ENCODE measurements at places on chromosomes 11 and 22.

GRCh38 chr11:119873761-119874421 is 144.9 kb upstream of the NECTIN1 start:
- DNase-seq, result no peak

GRCh38 chr22:50545522-50546325 is at the start of gene KLHDC7B:
Gene KLHDC7B (plus strand): TSS chr22:50545899. CDS start chr22:50546244, 345 bp downstream.
- no peak for DNase-seq

DNA sequence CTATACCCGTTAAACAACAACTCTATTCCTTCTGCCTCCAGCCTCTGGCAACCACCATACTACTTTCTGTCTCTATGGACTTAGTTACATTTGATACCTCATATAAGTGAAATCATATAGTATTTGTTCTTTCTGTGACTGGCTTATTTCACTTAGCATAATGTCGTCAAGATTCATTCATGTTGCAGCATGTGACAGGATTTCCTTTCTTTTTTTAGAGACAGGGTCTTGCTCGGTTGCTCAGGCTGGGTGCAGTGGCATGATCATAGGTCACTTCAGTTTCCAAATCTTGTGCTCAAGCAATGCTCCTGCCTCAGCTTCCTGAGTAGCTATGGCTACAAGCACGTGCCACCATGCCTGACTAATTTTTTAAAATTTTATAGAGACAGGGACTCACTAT is 29.4 kb upstream of the SORL1 start:
- peak; percentile 65 for DNase-seq

DNA sequence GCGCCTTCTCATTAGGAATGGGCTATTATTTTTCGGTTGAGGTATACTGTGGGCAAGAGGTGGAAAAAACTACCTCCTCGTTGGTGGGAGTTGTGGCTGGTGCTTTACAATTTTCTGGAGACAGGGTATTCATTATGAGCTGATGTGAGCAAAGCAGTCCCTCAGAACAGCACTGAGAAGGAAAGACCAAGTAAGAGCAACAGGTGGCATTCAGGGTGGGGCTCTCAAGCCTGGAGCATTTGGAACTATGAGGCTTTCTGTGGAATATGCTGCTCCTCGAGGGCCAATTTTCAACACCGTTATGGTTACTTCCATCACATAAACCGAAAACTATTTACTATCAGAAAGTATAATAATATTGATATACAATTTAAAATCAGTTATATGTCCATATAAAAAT is 3.7 kb downstream of the SNX19 start:
- DNase-seq, result no peak

- no peak for DNase-seq
Observed at GRCh38 chr11:128216198-128216597, 371.2 kb downstream of the ETS1 start.

DNA sequence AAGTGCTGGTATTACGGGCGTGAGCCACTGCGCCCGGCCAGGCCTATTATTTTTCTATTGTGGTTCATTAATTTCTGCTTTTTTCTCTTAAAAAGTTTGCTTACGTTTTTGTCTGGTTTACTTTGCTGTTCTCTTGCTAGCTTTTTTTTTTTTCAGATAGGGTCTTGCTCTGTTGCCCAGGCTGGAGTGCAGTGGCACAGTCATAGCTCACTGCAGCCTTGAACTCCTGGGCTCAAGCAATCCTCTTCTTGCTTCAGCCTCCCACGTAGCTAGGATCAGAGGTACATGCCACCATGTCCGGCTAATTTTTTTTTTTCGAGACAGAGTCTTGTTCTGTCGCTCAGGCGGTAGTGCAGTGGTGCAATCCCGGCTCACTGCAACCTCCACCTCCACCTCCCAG is 18.7 kb downstream of the F2 start:
- DNase-seq, result no peak

GRCh38 chr22:26416670-26417276 is 12.3 kb upstream of the ASPHD2 start:
- no peak for DNase-seq

DNA sequence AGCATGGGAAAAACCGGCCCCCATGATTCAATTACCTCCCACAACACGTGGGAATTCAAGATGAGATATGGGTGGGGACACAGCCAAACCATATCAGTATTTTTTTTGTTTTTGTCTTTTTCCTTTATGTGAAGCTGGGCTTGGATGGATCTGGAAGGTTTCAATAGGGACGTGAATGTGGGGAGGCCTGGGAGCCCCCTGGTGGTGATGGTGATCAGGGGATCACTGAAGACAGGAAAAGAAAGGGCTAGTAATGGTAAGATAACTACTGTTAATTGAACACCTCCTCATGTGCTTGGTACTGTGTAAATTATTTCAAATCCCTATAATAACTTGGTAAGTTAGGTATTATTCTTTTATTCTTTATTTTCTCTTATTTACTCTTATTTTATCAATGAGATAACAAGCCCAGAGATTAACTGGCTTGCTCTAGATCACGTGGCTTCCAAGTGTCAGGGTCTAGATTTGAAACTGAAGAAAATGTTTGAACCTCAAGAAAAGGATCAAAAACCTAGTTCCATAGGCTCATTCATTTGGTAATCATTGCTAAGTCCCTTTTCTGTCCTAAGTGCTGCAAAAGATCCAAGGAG is 364.2 kb downstream of the TENM4 start:
- DNase-seq, result no peak

DNA sequence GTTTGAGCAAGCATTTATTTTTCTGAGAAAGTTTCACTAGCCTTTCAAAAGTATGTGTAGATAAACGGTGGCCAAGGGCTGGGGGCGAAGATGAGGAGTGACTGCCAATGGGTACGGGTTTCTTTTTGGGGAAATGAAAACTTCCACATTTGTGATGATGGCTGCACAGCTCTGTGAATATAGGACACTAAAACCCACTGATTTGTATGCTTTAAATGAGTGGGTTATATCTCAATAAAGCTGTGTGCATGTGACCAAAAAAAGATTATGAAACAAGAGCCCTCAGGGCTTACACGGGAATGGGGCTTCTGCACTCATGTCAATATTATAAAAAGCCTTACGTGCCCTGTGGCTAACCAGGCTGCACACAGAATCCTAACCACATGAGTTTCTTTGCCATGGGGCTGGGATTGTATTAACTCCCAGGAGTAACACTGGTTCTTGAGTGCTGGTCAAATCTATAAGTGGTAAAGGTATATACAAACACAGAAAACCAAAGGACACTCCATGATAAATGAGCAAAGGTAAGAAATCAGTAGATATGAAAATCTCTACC is 31.3 kb downstream of the ABCC8 start:
- no peak for DNase-seq

DNA sequence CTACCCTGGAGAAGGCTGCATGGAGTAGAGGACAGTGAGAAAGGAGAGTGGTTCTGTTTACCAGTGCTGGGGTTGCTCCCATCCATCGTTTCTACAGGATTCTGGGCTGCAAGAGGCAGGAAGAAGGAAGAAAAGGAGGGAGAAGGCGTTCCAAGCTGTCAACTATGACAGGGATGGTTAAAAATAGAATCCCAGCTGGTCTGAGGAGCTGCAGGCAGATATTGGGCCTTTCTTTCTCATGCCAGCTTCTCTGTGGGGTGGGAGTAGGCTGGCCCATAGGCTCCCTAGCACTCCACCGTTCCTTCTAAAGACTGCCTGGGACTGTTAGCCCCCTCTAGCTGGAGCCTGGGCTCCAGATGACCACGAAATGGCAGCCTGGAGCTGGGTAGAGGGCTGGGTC is 13.6 kb downstream of the CCKBR start:
- DNase-seq, result no peak

DNA sequence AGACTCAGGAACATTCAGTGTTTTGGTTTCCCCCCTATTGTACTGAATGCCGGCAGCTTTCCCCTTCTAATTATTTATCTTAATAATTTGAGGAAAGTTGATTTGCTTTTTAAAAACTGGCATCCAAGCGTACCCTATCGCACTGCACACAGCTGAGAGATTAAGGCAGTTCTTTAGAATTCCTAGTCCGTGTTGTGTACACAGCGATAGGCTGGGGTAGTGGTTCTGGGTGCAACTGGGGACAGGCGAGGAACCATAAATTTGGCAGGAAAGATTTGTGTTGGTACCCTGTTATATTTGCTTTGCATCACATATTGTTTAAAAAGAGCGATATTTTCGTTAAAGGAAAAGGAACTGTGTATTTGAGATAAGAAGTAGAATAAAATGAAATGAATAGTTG is 39.2 kb downstream of the PTPRJ start:
- no peak for DNase-seq

GRCh38 chr11:58070585-58070984 is 39.8 kb downstream of the OR6Q1 start:
- no peak for DNase-seq

- peak; percentile 57 for DNase-seq
Observed at GRCh38 chr22:38953577-38954413, 3.6 kb upstream of the APOBEC3A start.

DNA sequence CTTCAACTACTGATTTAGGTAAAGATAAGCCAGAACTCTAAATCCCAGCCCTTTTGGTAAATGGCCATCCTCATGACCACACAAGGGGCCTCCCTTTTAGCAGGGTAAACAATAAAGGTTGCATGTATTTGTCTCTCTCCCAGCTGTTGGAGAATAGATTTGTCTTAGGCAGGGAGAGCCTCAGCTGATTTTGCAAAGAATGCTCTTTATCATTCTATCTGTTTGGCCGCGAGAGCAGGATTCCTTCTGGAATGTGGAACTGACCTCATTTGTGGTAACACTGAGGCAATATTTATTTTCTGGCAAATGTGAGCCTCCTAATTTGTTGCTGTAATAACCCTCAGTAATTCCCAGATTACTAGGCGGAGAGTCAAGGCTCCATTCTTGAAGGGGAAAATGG is 15.3 kb downstream of the PTS start:
- no peak for DNase-seq

GRCh38 chr11:12599408-12600143 is 74.6 kb upstream of the TEAD1 start:
- DNase-seq, result peak; percentile 1

DNA sequence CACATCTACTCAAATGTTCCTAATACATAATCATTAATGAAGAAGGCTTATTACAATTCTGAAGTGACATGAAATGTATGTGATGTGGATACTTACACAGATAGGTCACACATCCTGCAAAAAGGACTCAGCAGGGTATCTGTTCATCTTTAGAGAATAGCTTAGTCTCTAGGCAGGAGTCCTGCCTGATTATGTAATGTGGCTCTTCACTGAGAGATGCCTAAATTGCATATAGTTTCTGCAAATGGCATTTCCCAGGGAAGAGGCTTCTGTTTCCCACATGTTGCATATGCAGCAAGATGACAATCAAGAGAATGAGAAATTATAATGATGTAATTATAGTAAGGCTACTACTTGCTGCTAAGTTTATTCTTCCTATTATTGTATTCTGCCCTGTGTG is 58.8 kb upstream of the SLC36A4 start:
- no peak for DNase-seq

- DNase-seq, result peak; percentile 82
Observed at GRCh38 chr11:10792385-10793068, 16.2 kb downstream of the EIF4G2 start.

DNA sequence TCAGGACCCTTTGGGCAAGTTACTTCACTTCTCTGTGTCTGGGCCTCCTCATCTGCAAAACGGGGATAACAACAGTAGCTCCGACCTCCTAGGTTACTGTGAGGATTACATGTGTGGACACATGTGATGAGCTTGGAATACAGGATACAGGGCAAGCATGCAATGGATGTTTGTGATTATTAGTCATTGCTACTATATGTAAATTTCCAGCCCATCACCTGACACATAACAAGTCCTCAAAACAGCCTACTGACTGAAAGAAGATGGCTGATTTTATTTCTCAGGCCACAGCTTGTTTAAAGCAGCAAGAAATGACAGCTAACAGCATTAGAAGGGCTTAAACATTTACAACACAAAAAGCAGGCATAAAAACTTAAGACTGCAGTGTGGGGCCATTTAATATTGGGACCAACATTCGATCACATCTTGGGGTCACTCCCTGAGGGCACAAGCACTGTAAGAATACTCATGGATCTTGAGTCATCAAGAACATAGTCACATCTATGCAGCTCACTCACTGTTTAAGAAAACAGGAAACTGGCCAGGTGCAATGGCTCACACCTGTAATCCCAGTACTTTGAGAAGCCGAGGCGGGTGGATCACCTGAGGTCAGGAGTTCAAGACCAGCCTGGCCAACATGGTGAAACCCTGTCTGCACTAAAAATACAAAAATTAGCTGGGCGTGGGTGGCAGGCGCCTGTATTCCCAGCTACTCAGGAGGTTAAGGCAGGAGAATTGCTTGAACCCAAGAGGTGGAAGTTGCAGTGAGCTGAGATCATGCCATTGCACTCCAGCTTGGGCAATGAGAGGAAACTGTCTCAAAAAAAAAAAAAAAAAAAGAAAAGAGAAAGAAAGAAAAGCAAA is 49.5 kb downstream of the ABTB2 start:
- no peak for DNase-seq

DNA sequence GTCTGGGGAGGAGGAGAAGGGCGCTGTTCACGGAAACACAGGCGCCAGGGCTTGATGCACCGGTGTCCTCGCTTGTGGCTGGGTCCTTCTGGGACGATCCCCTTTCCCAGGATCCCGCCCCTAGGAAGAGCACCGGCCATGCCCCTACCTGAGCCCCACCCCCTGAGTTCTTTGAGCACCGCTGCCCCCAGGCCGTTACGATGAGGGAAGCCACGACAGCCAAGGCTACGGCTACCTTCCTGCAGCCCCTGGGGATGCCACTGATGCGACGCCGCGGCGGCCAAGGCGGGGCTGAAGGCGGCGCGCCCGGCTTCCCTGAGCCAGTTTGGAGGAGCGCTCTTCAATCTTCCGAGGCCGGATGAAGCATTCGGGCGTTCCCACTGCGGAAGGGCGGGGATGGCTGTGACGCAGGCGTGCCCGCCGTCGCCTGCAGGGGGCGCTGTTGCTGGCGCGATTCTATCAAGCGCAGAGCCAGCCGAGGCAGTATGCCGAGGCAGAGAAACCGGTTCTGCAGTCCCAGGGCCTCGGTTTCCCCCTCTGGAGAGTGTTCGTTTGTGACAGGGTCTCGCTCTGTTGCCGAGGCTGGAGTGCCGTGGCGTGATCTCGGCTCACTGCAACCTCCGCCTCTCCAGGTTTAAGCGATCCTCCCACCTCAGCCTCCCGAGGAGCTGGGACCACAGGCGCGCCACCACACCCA is 9.7 kb upstream of the NEFH start:
- DNase-seq, result peak; percentile 68

DNA sequence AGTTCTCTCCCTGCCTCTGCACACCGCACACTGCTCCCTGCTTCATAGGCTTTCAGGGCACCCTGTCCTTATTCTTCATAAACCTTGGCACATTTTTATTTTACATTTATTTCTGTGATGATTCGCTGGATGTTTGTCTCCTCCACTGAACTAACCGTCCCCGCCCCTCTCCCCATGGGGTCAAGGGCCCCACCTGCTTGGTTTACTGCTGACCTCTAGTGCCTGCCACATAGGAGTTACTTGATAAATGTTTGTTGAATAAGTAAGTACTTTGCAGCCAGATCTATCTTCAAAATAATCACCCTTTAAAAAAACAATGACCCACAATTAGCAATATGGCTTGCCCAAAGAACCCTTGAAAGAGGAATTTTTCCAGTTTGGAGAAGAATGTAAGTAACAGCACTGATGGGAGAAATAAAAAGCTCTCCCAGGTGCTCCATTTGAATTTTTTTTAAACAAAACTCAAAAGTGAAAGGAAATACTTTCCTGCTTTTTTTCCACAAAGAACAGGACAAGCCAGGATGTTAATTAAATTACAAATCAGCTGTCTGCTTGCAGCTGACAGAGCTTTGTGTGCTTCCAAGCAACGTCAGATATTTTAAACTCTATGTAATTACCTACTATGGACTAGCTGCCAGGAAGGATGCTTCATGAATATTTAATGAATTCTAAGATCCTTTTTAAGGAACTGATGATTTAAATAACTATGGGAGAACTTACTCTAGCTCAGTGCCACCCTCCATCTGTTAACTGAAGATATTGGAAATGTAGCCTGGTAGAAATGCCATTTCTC is 1083.6 kb downstream of the DLG2 start:
- DNase-seq, result no peak

- DNase-seq, result no peak
Observed at GRCh38 chr22:26477341-26477731, 6.2 kb downstream of the HPS4 start.

All from CD4-positive, alpha-beta T cell treated with Interleukin-1 beta for 1 hour (primary cell).